Natural killer cell (primary cell): ENCODE measurements at places on chromosomes 1 and 21.

GRCh38 chr1:20483833-20484518 is 2.0 kb downstream of the CAMK2N1 start:
- peak; percentile 27 for DNase-seq

DNA sequence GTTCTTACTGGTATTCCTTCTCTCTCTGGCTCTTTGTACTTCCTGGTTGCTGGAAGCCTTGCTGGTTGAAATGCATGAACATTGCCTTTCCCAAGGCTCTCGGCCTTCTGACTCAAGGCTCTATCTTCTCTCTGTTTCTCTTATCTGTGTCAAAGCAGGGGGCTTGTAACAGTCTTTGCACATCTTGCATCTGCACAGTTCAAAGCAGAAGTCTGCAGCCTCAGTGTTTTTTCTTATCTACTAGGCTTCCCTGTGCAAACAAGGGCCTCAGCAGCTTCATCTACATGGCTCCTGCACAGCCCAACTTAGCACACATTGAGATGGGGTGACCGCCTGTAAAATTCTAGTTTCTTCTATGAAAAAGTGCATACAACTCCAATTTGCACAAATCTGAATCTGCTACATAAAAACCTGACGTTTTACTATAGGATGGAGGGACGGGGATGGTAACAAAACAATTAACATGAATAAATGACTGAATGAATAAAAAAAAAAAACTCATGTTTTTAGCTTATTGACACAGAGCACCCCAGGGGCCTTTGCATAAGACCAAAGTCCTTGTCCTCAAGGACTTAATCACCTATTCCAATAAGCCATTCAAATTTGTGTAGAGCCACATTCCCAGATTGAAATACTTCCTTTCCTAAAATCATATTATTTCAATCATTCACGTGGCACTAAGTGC is 458.3 kb downstream of the LMO4 start:
- no peak for DNase-seq

DNA sequence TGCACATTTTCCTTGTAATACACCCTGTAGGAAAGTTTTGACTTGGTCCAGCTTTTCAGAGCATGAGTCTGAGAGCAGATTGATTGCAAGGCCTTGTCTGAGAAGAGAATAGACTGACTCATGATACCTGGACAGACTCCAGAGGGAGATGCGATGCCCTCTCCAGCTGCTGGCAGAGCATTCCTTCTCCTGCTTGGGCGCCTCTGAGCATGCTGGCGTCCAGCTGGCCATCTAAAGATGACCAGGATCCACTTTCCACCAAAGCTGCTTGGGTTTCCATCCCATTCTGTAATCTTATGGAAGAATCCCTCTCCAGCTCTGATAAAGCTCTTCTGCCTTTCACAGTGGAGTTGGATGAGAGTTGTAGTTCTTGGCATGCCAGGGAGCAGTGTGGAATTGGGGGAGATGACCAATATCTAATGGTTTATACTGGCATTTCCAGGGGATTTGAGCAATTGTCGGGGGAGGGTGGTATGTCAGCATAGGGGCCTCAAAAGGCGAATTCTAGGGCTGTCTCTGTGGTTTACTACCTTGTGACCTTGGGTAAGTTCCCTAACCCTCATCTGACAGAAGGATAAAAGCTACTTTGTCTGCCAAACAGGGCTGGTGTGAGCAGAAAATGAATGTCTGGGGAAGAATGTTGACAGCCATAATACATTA is 19.5 kb downstream of the SZRD1 start:
- peak; percentile 47 for DNase-seq

- DNase-seq, result no peak
Measured at GRCh38 chr1:14466006-14466405, 132.5 kb upstream of the KAZN start.

- no peak for DNase-seq
Measured at GRCh38 chr1:223836586-223836985, 9.2 kb downstream of the TP53BP2 start.

GRCh38 chr1:10604966-10605365 is 130.2 kb downstream of the PEX14 start:
- DNase-seq, result no peak

GRCh38 chr1:116569381-116569670 is 1.5 kb downstream of the CD58 start:
- no peak for DNase-seq

DNA sequence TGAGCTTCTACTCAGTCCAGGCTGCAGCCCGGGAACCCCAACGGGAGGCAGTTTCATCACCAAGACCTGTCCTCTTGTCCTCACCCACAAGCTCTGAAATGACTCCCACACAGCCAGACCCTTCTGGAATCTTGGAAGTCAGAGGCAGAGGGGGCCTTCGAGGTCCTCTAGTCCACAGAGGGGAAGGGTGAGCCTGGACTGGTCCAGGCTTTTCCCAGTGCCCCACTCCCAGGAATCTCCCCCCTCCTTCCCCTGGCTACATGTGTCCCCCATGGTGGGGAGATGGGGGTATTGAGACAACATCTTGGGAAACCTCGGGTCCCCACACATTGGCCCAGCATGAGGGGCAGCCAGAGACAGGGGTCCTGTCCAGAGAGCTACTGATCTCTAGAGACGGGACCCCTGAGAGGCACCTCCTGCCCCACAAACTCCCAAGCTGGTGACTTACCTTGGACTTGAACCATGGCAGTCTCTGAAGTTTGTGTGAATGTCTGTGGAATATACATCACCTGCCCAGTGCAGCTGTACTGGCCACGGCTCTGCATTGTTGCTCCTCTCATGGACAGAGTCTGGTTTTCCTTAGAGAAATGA is 19.4 kb upstream of the SLAMF9 start:
- no peak for DNase-seq

DNA sequence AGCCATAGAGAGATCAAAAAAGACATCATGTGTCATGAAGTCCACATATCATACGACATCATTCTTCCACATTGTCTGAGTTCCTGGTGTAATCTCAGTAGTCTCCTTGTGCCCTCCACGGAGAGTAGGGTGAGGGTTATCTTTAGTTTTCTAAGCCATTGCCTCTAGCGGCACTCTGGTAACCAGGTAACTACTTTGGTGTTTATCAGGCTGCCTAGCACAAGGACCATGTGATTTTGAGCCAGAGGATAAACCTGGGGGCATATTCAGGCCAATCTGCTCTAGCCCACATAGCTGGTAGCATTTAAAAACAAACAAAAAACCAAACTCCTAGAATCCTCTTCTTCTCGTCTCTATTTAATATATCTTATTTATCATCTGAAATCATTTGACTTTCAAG is 147.4 kb downstream of the GDAP2 start:
- no peak for DNase-seq

GRCh38 chr1:94727846-94728715 is 92.1 kb upstream of the SLC44A3 start:
- no peak for DNase-seq

DNA sequence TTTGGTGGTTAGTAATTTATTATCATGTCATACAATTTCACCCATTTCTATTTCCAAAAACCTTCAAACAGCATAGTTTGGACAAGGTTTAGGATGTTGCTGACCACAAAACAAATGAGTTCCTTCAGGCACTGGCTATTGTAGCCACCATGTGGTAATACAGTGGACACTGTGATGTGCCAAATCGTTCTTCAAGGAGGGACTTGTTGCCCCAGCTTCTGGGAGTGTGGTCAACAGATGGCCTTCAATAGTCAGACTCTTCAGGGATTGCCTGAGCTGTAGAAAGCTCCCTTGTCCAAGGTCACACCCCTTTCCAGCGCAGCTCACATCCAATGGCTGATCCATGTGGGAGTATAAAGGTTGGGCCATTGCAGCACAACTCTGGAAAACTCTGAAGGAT is 2.6 kb downstream of the PDE4B start:
- DNase-seq, result no peak

DNA sequence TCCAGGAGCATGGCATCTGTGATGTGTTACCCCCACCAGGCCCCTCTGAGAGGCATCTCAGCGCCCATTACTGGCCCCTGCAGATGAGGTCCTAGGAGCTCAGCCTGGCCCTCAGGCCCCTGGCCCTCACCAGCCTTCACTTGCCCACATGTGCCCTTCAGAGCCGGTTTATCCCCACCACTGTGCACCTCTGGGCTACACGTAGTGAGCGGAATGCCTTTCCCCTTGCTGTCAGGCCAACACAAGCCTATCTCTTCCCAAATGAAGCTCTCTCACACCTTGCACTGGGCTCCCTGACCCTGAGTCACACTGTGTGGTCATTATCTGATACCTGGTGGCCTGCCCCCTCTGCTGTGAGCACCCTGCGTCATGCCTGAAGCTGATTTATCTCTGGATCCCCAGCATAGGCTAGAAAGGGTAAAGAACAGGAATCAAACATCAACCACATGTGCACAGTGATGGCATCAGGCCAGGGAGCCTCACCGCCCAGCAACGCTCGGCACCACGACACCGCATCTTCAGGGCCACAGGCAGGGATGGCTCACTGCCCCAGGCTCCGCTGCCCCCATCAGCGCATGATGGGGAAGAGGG is 49.1 kb downstream of the GLIS1 start:
- DNase-seq, result no peak

DNA sequence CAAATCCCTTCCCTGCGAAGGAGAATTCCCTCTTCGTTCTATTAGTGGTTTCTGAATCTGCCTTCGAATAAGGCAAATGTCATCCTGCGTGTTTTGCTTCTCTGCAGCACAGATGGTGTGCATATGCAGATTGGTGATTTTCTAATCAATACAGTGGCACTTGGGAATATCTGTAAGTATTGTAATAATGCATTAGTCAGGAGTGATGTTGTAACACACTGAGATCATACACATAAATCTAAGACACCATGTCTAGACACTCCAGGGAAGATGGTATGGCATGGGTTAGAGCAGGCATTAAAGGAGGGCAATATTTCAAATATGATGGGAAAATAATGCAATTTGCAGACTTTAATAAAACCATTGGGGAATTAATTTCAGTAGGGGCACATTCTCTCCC is 513.2 kb upstream of the PTBP2 start:
- no peak for DNase-seq

DNA sequence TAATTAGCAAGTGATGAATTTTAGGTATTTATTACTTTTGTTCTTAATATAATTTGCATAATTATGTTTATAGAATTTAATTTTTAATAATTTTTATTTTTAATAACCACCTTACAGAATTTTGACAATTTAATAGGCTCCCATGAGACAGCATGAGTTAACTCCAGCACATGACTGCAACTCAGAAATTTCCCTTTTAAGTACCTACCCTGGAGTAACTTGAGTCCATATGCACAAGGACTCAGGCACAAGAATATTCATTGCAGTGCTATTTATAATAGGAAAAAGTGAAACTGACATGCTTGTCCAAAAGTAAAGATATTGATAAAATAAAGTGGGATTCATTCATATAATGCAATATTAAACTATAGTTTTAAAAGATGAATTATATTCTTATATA is 54.1 kb upstream of the C1orf53 start:
- no peak for DNase-seq

DNA sequence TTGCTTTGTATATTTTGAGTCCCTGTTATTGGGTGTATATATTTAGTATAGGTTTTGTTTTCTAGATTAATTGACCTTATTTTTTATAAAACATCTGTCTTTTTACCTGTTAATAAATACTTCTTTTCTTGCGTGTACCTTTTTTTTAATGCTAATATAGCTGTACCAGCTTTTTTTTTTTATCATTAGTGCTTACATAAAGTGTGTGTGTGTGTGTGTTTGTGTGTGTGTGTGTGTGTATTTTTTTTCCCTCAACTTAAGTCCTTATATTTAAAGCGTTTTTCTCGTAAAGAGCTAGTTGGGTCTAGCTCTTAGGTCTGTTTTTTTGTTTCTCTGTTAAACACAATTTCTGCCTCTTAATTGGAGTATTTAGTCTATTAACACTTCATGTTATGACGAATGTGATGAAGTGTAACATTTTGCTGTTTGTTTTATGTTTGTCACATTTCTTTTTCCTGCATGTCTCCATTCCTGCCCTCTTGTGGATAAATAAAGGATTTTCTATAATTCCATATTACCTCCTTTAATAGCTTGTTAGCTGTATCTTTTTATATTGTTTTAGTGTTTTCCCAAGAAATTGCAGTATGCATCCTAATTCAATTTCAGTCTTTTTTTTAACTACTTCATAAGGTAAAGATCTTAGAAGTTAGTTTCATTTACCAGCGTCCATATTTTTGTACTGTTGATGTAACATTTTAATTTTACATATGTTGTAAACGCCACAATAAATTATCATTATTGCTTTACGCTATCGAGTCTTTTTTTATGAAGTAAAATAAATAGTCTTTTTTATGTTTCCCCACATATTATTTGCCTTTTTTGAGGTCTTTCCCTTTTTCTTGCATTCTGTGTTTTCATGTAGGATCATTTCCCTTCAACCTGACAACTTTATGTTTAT is 4.3 kb downstream of the PRMT2 start:
- peak; percentile 60 for DNase-seq

GRCh38 chr1:204927673-204928641 is 57.3 kb downstream of the NFASC start:
- DNase-seq, result no peak

DNA sequence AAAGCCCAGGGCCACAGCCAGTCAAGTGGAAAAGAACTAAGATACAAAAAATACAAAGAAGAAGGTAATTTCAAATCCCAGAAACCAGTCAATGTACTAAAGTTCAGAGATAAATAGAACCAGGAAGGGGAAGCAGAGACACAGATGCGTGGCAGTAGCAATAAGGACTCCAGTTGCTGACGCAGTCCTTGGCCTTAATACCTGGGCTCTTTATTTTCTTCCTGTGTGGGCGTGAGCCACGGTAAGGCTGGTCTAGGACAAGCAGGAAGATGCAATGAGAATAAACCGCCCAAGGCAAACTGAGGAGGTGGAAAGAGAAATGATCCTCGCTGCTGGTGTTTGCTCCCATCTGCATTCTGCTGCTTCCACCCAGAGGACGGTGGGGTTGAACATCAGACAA is 65.6 kb upstream of the PLXNA2 start:
- DNase-seq, result no peak
